Stimulated activated CD4-positive, alpha-beta T cell treated with anti-CD3 and anti-CD28 coated beads, Interleukin-2, amount 100 ng/mL, for 4 hours (primary cell): ENCODE measurements at places on chromosomes 11 and 22.

DNA sequence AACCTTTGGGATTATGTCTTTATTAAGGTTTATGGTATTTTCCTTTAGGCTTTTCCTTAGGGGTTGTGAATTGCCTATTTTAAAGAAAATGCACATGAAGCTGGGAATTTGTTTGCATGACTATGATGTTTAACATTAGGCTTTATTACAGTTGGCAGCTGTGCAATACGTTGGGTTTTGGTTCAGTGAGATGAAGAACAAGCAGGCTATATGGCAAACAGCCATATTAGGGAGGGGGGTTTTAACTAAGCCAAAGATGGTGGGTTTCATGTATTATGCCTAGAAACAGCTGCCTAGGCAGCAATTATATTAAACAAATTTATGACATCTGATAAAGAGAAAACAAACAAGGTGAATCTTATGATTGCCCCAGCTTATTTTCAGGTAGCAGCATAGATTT is 880.8 kb downstream of the FAM181B start:
- no peak for DNase-seq

GRCh38 chr11:131579932-131580387 is 209.5 kb downstream of the NTM start:
- DNase-seq: no peak

DNA sequence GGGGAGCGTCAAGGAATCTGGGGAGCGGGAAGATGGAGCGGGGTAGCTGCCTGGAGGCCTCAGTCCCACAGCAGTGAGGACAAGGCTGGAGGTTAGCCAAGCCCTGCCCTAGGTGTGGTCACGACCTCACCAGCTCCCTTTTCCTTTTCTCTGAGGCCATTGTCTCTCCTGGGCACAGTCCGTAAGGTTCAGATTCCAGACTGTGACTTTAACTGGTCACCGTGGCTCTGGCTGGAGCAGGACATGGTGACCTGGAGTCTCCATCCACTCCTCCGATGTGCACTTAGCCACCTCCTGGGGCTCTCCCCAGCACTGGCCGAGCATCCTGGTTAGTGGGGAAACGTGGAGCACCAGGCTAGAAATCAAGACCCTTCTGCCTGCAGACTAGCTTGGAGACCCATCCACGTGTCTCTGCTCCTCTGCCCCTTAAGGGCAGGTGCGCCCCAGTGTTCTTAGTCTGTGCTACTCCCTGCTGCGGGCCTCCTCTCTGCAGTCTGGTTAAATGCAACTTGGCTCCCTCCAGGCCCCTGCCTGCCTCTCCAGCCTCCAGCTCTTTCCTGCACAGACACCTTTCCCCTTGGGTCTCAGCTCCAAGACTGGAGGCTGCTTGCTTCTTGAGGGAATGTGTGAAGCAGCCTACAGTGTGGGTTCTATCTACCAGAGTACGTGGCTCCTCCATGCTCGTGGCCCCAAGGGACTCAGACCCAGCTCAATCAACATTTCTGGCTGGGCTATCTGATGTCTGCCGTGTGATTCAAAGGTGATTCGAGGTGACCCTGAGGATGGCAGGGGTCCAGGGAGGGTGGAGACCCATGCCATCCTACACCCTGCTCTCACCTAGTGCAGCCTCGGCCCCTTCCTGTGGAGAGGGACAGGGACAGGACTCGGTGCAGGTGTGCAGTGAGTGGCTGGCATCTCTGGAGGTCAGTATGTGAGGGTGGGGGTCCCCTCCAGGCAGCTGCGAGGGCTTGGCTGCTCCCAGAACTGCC is 5.2 kb downstream of the SLC25A1 start:
- no peak for DNase-seq

DNA sequence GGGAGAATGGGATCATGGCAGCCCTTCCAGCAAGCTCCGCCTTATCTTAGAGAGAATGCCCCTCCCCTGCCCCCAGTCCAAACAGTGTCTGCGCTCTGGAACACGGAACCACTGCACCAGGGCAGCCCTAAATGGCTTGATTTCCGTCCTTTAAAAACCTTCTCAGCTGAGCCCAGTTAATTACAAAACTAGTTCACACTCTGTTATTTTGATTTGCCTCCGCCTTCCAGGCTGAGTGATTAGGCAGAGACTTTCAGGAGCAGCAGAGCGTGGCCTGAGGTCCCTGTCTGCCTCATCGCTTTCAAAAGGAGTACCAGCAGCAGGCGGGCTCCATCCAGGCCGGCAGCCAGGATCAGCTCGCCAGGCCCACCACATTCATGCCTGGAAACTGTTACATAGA is 313.0 kb downstream of the BRD1 start:
- no peak for DNase-seq

DNA sequence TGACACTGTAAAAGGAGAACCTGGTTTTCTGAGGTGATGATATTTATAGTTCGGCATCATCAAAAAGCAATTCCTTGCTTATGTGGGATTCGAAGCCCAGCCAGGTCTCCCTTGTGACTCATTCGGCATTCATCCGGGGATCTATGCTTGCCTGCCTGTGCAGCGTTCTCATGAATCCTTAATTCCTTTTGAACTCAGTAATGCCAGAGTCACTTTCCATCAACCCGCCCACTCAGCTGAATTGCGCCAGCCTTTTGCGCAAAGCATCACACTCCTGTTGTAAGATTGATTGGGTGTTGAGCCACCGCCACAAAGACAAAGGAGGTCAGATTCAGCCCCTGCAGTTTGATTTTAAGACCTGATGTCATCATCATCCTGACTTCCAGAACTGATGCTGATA is 128.6 kb downstream of the SLC17A6 start:
- DNase-seq: no peak

- no peak for DNase-seq
Observed at GRCh38 chr11:130762638-130763037, 153.6 kb downstream of the SNX19 start.

DNA sequence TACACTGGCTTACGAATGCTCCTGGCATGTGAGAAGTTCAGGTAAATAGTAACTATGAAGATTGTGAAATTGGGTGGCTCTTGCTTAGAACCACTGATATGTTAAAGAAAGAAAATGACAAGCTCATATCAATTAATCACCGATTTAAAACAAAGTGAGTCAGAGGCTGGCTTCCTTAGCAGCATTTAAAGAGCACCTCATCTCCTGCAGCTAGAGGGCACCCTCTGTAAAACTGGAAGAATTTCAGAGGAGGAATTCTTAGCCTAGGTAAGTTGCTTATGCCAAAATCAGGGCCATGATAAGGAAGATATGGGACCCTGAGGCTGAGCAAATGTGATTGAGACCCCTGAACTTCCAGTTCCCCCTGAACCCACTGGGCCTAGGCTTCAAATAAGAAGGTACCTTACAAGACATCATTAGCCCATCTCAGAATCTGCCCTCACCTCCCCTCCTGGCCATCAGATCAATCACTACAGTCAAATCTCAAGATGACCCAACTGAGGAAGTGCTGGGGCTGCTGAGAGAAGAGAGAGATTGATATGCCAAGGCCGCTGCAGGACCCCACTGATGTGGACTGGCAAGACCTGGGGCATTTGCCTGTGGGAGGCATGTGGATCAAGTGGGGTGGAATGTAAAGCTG is 8.6 kb upstream of the CD3E start:
- DNase-seq: peak; percentile 58

GRCh38 chr22:20576445-20576816 is 69.0 kb downstream of the MED15 start:
- DNase-seq: no peak

GRCh38 chr11:68583041-68583446 is 101.3 kb upstream of the GAL start:
- no peak for DNase-seq

GRCh38 chr11:47152953-47153950 is 23.4 kb downstream of the ARFGAP2 start:
- DNase-seq: no peak

DNA sequence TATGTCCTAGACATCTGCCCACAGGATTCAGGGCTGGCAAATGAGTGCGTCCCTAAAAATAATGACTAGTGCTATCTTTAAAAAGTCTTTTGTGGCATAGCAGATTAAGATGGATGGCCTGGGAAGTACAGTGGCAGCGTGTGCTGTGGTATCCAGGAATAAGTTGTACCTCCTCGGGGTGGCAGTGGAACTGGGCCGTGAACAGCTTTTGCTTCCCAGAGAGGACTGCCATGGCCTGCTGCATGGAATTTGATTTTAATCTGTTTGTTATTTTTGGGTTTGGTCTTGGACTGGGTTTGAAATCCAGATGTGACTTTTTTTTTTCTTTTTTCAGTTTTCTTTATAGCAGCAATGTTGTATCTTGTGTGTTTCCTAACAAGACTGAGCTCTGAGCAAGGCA is 71.3 kb upstream of the PARVG start:
- DNase-seq: no peak

DNA sequence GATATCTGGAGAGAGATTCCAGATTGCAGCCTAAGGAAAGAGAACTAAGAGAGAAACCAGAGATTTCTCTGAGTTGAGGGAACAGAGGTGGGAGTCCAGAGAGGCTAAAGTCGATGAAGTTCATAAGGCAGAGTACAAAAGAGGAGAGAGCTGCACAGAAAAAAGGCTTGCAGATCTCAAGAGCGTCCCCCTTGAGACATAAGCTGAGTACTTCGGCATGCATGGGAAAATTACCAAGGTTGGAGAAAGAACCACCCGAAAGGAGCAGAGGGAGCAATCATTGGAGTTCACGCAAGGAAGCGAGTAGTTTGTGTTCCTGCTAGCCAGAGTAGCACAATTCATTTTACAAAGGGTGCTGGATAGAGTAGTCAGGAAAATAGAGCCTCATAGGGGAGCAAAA is 293.5 kb downstream of the TMEM135 start:
- no peak for DNase-seq

DNA sequence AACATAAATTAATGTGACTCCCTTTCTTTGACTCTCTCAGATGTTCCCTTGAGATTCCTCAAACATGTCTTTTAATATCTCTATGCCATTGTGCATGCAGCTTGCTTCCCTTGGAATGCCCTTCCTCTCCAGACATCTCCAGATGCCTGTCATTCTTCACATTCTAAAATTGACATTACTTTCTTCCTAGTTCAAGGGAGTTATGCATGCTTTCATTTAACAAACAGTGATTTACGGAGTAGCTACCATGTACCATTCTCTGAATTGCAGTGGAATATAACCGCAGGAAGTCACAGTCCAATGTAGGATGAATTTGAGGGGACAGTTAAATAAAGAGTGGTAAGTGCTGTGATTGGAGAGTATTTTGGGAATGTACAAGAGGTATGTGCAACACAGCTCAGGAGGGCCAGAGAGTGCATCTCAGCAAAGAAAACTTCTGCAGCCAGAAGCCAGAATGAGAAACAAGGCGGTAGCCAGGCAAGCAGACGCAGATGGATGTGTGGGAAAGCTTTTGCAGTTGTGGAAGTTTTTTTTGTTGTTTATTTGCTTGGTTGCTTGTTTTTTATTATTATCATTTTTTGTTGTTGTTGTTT is 18.7 kb downstream of the MMP10 start:
- no peak for DNase-seq

GRCh38 chr11:2844116-2844842 is 41.3 kb downstream of the CDKN1C start:
- DNase-seq: no peak

DNA sequence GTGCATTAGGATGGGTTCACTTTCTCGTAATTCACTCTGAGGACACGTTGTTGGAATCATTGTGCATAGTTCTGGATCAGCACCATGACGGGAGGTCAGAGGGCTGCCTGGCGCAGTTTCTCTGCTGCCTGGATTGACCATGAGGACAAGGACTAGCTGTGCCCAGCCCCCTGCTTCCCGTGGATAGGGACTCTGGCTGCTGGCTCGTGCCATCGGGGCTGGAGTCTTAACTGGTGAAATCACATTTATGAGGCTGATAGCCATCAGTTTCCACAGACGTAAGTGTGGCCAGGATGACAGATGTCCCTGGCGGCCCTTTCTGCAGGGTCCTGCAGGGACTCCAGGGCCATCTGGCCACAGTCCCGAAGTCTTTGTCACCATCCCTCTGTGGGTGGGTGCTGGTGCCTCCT is 24.1 kb upstream of the GRAMD4 start:
- no peak for DNase-seq

DNA sequence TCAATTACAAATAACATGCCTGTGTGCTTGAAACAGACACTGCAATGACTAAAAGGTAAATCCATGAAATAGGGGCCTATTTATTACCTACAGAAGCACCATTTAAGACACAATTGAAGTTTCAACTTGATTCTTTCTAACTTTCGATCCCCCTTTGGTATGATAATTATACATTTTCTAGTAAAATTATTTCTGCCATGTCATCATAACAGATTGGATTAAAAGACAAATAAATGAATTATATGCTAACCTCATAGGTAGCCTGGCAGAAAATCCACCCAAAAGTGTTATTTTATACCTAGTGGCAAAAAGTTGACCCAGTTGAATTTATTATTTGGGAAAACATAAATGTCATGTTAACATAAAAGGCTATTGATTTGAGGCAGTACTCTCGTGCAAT is 241.1 kb downstream of the RAB38 start:
- DNase-seq: no peak

- DNase-seq: no peak
Observed at GRCh38 chr22:43239956-43240355, 53.0 kb upstream of the TTLL12 start.

DNA sequence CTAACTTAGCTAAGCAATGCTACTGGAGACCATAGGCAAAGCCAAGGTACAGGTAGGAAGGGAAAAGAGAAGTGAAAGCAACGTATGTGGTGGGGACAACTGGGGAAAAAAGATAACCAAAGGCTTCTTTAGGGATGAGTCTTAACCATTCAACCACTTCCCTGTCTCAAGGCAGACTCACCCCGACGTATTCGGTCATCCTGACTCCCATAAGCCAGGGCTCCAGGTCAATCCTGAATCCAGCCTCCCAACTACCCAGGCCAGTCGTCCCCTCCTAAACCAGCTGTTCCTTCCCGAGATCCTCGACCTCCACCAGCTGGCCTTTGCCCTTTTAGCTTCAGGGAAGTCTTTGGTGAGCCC is 330 bp downstream of the ACP2 start:
- no peak for DNase-seq

- no peak for DNase-seq
Observed at GRCh38 chr11:130816546-130817329, 99.5 kb downstream of the SNX19 start.

- DNase-seq: no peak
Observed at GRCh38 chr11:126764231-126764630, 236.3 kb downstream of the KIRREL3 start.

DNA sequence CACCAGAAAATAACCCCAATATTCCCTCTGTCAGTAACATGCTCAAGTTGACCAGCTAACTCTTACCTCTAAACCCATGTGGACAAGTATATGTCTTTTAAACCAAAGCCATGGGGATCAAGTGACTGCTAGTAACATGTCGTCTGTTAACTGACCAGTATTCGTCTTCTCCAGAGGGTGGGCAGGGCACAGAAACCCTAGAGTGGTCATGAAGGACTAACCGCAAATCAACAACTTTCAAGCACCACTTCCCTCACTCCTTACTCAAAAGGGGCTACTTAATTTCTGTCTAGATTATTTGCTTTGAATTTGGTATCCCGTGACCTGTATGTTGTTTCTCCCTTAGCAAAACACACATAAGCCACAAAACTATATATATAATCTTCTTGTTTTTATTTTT is 293.2 kb downstream of the SWAP70 start:
- no peak for DNase-seq

- DNase-seq: no peak
Observed at GRCh38 chr22:32331918-32332725, 25.5 kb upstream of the RFPL3 start.

- DNase-seq: no peak
Observed at GRCh38 chr22:46054091-46055073, 77.4 kb upstream of the WNT7B start.
